ENCODE measurements at places on chromosomes 6 and 20.

DNA sequence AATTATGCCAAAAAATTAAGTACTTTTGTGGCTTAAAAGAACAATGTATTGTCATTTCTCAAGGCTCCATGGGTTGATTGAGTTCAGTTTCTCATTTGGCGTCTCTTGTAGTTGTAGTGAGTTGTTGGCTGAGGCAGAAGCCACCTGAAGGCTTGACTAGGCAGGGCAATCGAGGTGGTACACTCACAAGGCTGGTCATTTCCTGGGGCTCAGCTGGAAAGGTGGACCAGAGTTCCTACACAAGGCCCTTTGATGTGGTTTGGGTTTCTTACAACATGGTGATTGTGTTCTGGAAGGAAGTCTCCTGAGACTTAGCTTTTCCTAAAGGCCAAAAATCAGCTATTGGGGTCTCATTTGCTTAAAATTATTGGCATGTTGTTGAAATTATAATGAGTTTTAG, 22.6 kb downstream of the MAS1 start:
- no peak for DNase-seq

- no peak for DNase-seq
Observed at GRCh38 chr6:154986787-154987235, 8.3 kb upstream of the TIAM2 start.

- DNase-seq, result no peak
Observed at GRCh38 chr6:43276577-43277305, 21.3 kb upstream of the SLC22A7 start.

DNA sequence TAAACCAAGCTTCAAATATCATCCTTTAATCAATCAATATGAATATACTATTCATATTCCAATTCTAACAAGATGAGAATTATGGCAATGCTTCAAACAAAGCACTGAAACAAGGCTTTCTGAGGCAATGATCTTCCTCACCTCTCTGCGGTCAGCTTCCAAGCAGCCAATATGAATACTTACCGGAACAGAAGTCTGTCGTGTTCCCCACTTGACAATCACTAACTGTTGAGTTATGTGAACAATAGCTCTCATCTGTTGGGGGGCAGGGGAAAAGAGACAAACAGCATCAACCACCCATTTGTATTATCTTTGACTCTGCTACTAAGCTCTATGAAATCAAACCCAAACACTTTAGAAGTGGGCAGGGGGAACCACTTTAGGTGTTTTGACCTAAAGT, 4.5 kb downstream of the CD164 start:
- DNase-seq, result no peak

DNA sequence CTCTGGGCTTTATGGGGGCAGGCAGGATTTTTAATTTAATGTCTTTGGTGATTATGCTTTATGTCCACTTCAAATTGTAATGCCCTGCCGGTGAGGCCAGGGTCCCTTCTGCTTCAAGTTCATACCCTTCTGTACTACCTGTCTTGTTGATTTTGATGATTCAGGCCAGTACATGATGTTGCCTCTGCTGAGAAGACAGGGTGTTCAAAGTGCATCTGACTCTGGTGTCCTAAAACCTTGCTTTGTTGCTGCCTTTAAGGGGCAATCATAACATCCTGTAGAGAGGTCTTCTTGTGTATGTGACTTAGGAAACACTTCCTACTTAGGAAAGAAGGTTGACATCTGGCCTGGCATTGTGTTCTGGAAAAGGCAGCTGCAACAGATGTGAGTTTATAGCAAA, 113.2 kb downstream of the TMEM170B start:
- no peak for DNase-seq

DNA sequence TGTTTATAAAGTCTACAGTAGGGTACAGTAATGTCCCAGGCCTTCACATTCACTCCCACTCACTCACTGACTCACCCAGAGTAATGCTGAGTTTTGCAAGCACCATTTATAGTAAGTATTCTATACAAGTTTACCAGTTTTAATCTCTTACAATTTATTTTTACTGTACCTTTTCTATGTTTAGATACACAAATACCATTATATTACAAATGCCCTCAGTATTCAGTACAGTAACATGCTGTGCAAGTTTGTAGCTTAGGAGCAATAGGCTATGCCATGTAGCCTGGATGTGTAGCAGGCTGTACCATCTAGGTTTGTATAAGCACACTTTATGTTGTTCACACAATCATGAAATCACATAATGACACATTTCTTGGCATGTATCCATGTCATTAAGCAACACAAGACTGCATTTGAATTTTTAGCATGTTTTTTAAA, 673.6 kb downstream of the CD109 start:
- DNase-seq, result no peak
